Natural killer cell treated with Interleukin-12 subunit alpha and Interleukin-12 subunit beta and Interleukin-15 and Interleukin-18, amount 100 ng/mL, for 72 hours (primary cell): ENCODE measurements at places on chromosomes 12 and 14.

DNA sequence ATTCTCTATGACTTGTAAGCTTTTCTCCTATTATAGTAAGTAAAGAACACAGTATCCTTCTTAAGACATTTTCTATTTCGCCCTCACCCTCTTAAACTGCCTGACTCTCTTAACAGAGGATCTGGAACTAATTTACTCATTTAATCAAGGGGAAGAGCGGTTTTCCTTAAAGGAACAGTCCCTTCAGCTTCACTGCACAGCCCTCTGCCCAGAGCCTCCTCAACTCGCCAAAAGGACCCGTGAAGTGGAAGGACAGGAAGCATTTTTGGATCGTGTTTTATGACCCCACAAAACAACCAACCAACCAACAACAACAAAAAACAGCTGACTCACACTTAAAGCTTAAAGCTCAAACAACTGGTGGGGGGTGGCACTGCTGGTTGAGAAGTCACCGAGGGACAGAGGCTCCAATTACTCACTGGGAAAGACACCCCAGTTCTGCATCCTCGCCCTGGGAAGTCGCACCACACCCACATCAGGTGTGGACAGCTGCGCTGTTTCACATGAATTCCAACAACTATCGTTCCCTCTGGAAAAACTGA is 35.7 kb downstream of the NID2 start:
- DNase-seq = no peak

GRCh38 chr12:78210894-78211302 is 380.2 kb downstream of the NAV3 start:
- no peak for DNase-seq

GRCh38 chr12:12898911-12899511 is 7.6 kb downstream of the GPRC5A start:
- no peak for DNase-seq

GRCh38 chr12:123696646-123697045 is 15.5 kb upstream of the ATP6V0A2 start:
- DNase-seq = no peak

GRCh38 chr12:12925388-12925787 is 26.6 kb downstream of the GPRC5D start:
- DNase-seq = no peak

DNA sequence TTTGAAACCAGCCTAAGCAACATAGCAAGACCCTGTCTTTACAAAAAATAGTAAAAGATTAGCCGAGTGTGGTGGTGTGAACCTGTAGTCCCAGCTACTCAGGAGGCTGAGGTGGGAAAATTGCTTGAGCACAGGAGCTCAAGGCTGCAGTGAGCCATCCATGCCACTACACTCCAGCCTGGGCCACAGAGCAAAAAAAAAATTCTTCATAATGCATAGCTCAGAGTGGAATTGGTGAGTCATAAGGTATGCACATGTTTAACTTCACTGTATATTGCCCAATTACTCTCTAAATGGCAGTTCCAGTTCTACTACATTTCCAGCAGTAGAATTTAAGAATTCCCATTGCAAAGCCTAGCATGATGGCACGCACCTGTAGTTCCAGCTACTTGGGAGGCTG is 26.8 kb upstream of the CLIP1 start:
- DNase-seq = no peak

DNA sequence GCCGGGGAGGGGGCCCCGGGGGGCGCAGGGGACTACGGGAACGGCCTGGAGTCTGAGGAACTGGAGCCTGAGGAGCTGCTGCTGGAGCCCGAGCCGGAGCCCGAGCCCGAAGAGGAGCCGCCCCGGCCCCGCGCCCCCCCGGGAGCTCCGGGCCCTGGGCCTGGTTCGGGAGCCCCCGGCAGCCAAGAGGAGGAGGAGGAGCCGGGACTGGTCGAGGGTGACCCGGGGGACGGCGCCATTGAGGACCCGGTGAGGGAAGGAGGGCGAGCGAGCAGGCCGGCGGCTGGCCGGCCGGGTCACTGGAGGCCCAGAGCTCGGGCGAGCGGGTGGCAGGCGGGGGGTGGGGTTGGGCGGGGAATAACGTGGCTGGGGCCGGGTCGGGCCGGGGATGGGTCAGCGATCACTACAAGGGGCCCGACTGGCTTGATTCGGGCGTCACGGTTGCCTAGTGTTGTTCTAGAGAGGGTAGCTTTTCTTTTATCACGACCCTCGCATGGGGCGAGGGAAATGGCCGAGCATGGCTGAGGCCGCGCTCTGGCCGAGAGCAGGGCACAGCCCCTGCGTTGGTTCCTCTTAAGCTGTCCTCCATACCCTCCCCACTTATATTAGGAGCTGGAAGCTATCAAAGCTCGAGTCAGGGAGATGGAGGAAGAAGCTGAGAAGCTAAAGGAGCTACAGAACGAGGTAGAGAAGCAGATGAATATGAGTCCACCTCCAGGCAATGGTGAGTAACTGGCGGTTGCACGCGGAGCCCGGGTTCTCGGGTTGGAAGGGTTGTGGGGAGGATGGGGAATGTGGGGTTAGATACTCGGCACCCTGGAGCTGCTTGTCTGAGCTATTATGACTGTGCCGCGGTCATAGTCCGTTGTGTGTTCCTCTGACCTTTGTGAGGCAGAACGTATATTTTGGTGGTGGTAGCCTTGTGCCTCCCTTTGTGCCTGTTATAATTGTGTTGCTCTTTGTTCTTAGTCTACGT is 603 bp downstream of the PABPN1 start:
- DNase-seq = peak; percentile 80

GRCh38 chr12:49059299-49060171 is 1.1 kb downstream of the KMT2D start:
- DNase-seq = no peak

DNA sequence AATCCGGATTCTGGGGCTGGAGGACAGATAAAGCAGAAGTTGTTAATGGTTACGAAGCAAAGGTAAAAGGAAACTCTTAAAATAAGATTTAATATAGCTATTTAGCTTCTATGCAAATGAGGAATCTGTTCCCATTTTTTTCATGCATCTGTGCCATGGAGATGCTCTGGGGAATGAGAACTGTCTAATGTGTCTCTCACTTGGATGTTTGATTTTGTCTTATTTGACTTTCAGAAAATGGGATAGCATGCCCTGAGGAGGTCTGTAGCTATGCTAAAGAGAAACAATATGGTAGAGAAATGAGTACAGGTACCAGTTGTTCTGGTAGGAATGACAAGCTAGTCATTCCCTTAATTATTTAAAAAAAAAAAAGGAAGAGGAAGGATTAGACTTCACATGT is 24.3 kb downstream of the C12orf76 start:
- DNase-seq = no peak

DNA sequence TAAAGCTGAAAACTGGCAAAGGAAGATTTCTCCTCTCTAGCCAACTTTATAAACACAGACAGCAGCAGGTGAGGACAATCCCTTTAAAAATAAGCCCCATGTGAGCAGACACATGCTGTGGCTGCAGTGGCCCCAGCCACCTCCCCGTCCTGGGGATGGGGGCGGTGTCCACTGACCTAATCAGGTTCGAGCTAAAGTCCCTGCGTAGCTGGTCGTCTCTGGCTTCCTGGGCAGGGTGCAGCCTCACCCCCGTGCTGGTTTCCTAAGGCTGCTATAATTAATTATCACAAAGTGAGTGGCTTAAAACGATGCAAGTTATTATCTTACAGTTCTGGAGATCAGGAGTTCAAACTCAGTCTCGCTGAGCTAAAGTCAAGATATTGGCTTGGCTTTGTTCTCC is 1.0 kb downstream of the BDKRB1 start:
- DNase-seq = peak; percentile 20

DNA sequence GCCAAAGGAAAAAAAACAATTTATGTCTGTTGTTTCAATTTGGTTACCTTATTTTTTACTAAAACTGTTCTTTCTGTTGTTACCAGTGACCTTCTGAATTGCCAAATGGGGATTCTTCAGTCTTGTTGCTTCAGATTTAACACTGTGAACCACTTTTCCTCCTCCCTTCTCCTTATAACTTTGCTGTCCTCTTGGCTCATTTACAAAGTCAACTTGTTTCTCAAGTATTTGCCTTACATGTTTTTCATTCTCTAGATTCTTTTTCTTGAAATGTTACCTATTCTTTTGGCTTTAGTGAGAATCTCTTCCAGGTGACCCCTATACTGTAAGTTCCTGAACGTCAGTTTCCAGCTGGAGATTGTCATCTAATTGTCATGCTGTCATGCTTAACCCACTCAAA is 19.4 kb downstream of the FUT8 start:
- DNase-seq = no peak

GRCh38 chr12:15662303-15662980 is 126.7 kb downstream of the EPS8 start:
- DNase-seq = no peak

GRCh38 chr14:29926701-29927375 is 809 bp downstream of the PRKD1 start:
- no peak for DNase-seq

DNA sequence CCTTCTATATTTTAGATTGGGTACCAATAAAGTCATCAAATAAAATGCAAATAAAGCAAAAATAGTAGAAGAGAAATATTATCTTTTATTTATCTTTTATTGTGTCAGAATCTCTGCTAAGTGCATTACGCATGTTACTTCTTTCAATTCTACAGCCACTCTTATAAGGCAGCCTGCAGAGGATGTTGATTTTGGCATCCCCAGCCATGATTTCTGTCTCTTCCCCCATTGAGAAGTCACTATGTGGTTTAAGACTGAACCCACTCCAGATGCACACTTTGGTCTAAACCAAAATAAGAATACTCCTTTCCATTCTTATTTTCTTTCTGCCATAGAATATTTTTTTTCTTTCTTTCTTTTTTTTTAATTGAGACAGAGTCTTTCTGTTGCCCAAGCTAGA is 56.0 kb upstream of the ACSS3 start:
- no peak for DNase-seq

- no peak for DNase-seq
Measured at GRCh38 chr14:78075555-78076277, 94.5 kb upstream of the NRXN3 start.

GRCh38 chr14:103304706-103305105 is 29.3 kb upstream of the EIF5 start:
- DNase-seq = no peak

DNA sequence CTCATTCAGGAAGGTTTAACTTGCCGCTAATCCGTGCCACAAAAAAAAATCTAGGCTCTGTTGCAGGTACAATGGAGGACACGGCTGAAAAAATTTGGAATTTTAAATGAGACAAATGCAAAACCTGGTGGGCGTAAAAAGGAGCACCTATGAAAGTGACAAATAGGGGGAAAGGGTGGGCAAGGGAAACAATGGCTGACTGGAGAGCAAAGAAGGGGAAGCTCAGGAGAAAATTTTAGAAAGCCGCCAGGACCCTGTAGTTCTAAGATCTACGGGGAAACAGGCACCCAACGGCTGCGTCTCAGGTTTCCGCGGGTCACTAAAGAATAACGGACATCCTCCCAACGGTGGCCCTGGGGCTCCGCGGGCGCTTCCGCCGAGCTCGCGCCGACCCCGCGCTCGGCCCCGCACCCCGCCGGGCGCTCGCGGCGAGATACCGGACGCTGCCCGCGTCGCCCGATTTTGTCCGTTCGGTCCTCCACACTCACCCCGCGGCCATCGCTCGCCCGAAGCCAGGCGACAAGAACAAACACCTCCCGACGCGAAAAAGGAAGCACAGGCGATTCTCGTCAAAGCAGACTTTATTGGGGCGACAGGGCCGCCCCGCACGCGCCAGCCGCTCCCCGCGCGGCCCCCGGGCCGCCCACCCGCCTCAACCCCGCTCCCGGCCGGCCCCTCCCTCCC is 1.1 kb upstream of the YY1 start:
- peak; percentile 70 for DNase-seq

GRCh38 chr12:60981473-60981872 is 1278.7 kb upstream of the USP15 start:
- DNase-seq = no peak

DNA sequence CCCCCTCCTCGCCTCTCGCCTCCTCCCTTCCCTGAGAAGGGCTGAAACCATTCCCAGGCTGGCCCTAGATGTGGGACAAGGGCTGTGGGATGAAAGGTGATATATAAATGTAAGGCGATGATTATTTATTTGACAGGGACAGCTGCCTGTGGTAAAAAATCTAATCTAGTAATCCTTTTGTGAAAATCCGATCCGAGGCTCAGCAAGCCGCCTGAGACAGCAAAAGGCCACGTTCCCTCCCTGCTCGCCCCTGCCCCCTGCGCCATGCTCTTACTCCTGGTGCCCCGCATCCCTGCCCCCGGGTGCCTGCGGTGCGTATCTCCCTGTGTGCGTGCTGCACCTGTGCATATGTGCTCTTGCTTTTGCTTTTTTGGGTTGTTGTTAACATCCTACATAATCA is 65.2 kb downstream of the TSPAN9 start:
- DNase-seq = no peak

GRCh38 chr12:19967431-19967830 is 400.9 kb upstream of the PDE3A start:
- no peak for DNase-seq

GRCh38 chr12:1800401-1801302 is 19.7 kb upstream of the LRTM2 start:
- no peak for DNase-seq

- DNase-seq = no peak
Measured at GRCh38 chr14:37094502-37094901, 77.9 kb downstream of the SLC25A21 start.

- DNase-seq = no peak
Measured at GRCh38 chr12:63276537-63277365, 125.8 kb upstream of the AVPR1A start.

DNA sequence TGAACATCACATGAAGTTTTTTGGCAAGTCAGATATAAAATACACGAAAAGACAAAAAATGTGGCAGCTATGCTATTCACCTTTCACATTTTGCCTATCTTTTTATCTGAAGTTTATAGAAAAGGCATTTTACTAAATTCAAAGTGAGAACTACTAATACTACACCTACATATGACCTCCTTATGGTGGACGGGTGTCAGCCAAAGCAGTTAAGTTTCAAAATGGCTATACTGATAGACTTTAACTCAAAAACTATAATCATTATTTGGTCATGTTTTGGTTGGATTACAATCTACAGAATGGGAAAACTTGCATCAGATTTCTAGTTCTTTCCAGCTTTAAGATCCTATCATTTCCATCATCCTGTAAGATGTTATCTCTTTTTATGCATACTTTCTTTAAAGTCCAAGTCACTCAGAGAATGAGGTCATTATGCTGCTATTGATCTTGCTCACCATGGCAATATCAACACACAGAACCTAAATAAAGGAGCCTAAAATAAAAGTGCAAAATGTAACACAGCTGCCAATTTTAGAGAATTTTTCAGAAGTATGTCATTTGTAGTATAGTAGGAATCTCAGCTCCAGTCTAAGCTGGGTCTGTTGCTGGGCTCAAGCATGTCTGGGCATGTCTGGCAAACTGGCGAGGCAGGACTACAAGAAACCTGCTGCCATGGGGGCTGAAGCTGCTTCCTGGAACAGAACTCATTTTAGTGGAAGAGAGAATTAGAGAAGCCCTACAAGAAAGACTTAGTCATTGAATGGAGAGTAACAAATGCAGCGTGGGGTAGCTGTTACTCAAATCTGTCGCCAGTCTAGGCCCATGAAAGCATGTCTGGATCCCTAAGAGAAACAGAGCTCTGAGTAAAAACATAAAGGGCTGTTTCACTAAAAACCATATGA is 7.6 kb upstream of the AEBP2 start:
- DNase-seq = peak; percentile 65

- DNase-seq = no peak
Measured at GRCh38 chr12:32398181-32398580, 1.2 kb upstream of the FGD4 start.
